ENCODE measurements at places on chromosomes 2 and 18.

GRCh38 chr2:70541481-70542020, 12.1 kb downstream of the TGFA start:
- no peak for DNase-seq

- no peak for DNase-seq
Observed at GRCh38 chr2:6759689-6760088, 106.0 kb downstream of the CMPK2 start.

GRCh38 chr2:82790206-82791021, 1668.7 kb downstream of the SUCLG1 start:
- peak; percentile 7 for DNase-seq

GRCh38 chr18:62751341-62751821, 36.0 kb downstream of the PHLPP1 start:
- no peak for DNase-seq

DNA sequence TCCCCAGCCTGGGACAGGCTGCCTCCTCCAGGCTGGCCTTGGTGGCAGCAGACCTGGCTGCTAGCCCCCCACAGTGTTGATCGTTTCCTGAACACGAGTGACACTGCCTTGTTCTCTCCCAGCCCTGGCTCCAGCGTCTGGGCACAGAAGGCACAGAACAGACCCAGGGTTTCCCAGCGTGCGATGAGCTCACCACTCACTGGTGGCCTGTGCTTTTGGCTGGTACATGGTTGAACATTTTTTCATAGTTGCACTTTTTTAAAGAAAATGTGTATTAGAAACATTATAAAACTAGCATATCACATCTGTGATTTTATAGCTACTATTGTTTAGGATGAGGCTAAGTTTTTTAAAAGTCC, 40.9 kb downstream of the SCTR start:
- no peak for DNase-seq

GRCh38 chr2:237732070-237732469, 66.5 kb upstream of the RBM44 start:
- DNase-seq, result peak; percentile 60

DNA sequence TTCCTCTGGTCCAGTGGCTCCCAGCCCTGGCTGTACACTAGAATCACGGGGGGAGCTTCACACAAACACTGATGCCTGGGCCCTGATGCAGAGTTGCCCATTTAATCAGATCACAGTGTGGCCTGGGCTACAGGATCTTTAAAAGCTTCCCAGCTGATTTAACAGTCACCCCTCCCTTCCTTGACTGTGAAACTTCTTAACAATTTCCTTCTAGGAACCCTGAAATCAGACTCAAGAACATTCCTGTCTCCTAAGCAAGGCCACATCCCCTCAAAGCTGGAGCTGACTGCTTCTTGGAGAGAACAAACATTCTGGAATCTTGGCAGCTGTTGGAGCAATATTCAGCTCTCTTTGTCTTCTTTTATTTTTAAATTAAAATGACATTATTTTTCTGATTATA, 88.7 kb downstream of the ADD2 start:
- DNase-seq, result no peak

- DNase-seq, result no peak
Observed at GRCh38 chr2:1856922-1857321, 112.6 kb upstream of the PXDN start.

DNA sequence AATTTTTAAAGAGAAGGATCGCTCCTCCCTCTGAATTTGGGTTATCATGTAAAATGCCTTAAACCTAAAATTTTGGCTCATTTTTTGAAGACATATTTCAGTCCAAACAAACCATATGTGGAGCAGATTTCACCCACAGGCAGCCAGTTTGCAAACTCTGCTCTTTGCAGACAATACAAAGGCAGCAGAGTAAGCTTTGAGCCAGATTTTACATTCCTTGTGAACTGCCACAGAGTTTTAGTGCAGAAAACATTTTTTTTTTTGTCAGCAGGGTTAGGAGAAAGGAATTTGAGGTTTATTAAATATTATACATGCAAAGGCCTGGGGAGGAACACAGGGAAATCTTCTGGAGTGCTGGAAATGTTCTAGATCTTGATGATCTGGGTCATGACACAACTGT, 171.9 kb upstream of the FN1 start:
- DNase-seq, result no peak

- no peak for DNase-seq
Observed at GRCh38 chr2:186522450-186522849, 36.4 kb downstream of the ZC3H15 start.

GRCh38 chr2:148955798-148956197, 80.8 kb downstream of the KIF5C start:
- DNase-seq, result no peak

DNA sequence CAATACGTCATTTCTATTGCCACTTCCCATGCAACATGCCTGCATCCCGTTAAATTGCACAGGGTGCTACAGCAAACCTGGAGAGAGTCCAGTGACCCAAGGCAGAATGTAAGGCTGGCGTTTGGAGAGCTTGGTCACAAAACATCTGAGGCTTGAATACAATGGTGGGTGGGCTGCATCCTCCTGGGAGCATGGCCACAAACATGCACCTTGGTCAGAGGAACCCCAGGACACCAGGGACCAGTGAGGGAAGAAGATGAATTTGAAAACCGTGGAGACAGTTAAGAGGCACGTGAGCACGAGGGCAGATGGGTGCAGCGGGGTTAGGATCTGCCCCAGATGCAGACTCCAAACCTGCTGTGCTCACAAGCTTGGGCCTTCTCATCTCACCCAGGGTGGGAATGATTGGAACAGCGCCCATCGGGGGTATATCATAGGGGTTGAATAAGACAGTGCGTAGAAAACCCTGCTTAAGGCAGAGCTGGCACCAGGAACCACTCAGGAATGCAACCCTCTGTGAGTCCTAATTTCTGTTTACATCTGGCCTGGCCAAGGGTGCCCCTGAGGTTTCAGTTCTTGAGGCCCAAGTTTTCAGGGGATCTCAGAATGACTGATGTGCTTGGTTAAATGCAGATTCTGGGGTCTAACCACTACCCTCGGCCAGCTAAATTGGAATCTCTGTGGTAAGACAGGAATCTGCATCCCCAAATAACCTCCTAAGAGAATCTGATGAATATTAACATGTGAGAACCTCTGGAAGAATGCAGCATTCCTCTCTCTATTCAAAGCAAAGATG, 97.2 kb downstream of the ARL4C start:
- DNase-seq, result no peak

GRCh38 chr2:200454927-200455801, 54.7 kb downstream of the KCTD18 start:
- DNase-seq, result peak; percentile 15

- no peak for DNase-seq
Observed at GRCh38 chr2:217934321-217935131, 68.3 kb downstream of the TNS1 start.

GRCh38 chr2:237232166-237232565, 146.5 kb downstream of the COPS8 start:
- DNase-seq, result no peak

DNA sequence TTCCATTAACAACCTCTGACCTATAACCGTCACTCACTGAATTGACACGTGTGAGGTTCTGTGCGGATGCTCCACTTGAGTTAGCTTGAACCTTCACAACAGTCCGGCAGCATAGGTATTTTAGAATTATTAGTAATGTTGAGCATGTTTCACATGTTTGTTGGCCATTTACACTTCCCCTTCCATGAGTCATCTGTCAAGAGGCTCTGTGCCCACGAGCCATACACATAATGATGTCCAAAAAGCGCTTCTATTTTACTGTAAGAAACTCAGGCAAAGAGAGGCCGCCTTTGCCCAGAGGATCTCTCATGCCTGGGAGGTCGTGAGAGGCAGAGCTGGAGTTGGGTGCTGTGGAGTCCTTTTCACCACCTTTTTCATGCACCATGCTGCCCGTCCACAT, 28.9 kb upstream of the TMEM214 start:
- DNase-seq, result no peak

DNA sequence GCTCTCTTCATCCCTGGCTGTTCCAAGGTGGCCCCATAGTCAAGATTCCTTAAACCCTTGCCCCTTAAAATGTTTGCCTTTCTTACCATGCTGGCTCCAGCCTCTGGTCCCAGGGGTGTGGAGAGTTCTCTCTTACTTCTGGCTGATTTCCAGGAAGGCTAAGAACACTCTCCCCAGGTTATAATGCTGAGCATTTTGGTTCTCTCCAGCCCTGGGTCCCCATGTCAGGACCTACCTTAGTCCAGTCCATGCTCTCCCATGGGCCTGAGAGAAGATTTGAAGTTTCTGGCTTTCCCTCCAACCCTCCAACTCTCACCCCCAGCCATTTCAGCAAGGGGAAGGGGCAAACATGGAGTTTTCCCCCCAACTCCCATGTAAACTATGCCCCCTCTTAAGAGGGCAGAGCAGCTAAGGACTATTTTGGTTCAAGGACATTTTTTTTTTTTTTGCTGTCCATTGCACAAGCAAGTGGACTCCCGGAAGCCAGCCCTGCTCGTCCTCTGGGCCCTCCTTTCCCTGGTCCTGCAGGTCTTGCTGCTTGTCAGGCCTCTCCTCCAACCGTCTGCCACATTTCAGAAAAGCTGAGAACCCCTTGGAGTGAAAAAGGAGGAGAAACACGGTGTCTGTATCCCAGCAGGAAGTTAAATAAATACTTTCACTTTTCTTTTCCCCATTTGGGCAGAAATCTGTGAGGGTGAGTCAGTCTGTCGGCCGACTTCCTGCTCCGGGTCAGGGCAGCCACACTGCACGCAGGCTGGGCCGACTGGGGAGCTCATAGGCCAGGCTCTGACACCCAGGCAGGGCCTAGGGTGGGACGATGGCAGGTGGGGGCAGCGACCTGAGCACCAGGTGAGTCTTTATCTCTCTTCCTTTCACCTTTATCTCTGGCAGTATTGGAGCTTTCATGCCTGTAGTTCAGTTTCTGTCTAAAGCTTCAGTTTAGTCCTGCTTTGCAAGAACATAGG, at the start of gene SP140L:
Gene SP140L (plus strand): TSS at position 741 of the 965 bp plus-strand sequence. CDS start 77 bp downstream, at position 818.
- DNase-seq, result peak; percentile 82

DNA sequence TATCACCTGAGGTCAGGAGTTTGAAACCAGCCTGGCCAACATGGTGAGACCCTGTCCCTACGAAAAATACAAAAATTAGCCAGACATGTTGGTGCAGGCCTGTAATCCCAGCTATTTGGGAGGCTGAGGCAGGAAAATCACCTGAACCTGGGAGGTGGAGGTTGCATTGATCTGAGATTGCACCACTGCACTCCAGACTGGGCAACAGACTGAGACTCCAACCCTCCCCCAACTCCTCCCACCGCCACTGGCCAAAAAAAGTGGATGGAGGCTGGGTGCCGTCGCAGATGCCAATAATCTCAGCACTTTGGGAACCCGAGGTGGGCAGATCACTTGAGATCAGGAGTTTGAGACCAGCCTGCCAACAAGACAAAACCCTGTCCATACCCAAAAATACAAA, 10.1 kb upstream of the SPIRE1 start:
- no peak for DNase-seq

DNA sequence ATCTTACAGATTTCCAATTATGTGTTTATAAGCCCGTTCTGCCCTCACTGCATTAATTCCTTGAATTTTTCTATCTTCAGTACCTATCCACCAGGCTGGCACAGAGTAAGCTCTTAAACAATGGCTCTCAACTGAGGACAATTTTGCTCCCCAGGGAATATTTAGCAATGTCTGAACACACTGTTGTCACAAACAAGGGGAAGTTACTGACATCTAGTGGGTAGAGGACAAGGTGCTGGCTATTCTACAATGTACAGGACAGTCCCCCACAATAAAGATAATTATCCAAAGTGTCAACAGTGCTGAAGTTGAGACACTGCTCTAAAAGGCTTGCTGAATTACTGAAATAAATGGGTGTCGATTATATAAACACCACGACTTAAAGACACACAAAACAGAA, 5.0 kb downstream of the NDUFS1 start:
- DNase-seq, result peak; percentile 58

DNA sequence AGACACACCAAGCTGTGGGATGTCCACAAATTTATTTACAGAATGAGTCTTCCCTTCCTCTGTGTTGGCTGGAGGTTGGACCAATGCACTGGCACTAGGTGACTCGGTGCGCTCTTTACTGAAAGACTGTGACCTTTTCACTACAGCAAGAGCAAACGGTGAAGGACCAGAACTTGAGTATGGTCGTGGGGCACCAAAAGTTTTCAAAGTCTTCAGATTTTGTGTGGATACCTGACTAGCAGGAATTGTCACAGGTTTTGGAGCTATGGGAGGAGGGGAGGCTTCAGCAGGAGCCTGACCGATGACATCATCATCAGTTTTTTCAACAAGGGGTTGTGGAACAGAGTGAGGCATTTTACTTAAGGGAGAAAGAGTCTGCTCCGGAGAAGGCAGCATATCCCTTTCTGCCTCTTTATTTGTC, 73.0 kb upstream of the GRB14 start:
- DNase-seq, result peak; percentile 69

DNA sequence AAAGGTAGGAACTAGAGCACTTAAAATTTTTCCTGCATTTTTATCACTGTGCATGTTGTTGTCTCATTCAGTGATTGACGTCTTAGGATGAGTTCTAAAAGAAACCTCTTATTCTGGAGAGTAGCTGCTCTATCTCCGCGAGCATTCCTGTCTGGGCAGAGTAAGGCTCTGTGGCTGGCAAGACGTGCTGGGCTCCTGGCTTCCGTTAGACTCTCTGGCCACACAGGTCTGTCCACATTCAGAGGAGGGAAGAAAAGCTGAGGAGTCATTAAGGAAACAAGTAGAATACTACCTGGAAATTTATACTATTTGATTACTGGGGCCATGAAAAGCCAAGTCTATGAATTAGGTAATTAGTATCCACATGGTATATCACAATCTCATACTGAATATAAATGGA, 138.0 kb upstream of the DNMT3A start:
- no peak for DNase-seq

DNA sequence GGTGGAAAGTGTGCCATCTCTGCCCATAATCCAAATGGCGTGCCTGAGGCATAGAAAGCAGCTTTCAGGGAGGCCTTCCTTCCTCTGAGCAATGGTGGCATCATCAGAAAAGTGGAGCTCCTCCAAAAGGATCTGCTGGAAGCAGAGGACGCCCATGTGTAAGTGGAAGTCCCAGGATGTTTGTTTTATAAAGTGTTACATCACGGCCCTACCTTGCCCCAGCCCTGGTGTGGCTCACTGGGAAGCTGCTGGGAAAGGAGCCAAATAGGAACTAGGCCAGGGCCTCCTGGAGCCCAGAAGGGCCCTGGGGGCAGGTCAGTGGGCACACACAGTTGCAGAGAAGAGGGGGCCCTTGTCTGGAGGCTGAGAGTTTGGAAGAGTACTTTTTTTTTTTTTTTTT, 4.2 kb upstream of the ODC1 start:
- DNase-seq, result peak; percentile 72

DNA sequence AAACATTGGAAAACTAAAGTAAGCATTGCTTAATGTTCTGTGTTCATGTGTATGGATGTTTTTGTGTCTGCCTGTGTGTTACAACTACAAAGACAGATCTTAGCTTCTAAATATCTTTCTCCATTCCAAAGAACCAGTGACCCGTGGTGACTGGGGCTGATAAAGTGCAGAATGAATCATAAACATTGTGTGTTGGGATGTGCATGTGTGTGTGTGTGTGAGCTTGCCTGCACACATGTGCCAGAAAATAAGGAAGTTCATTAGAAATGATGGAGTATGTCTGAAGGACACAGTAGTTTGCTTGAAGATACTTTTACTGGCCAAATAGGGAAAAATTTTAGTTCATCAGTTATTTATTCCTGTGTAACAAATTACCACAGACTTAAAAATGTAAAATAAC, 756.6 kb upstream of the CELF4 start:
- no peak for DNase-seq
